ENCODE measurements at places on chromosomes 7 and 10. TPM values are rescaled to one million over a fixed set of nuclear protein-coding genes. Genes with fewer than 3 reads are reported as not detected.

Gene DLX6
- total RNA-seq = 1.6 TPM

Gene OLAH
- not detected for total RNA-seq

Gene PSMC2
- total RNA-seq = 205 TPM

Gene TEX36
- not detected for total RNA-seq

Gene ANTXRL
- not detected for total RNA-seq

Gene KRIT1
- 76.4 TPM for total RNA-seq

Gene GDF10
- total RNA-seq = 0.76 TPM

Gene ADRA2A
- total RNA-seq = 8.9 TPM

Gene MXI1
- total RNA-seq = 24.0 TPM

Gene GPNMB
- total RNA-seq = 218 TPM

Gene ODAD2
- 1.3 TPM for total RNA-seq

Gene TMEM229A
- not detected for total RNA-seq

Gene VSTM2A
- total RNA-seq = not detected

Gene CYP3A5
- total RNA-seq = 5.7 TPM

Gene FEZF1
- total RNA-seq = not detected

Gene RPP30
- 41.3 TPM for total RNA-seq

Gene TYW1B
- 3.9 TPM for total RNA-seq

Gene PRSS1
- total RNA-seq = not detected

Gene ADCYAP1R1
- not detected for total RNA-seq

Gene HOXA2
- total RNA-seq = 0.76 TPM

All from articular chondrocyte of knee joint (primary cell).